Esophagus squamous epithelium (tissue), 5 donors: ENCODE measurements at places on chromosomes 3 and 15.

DNA sequence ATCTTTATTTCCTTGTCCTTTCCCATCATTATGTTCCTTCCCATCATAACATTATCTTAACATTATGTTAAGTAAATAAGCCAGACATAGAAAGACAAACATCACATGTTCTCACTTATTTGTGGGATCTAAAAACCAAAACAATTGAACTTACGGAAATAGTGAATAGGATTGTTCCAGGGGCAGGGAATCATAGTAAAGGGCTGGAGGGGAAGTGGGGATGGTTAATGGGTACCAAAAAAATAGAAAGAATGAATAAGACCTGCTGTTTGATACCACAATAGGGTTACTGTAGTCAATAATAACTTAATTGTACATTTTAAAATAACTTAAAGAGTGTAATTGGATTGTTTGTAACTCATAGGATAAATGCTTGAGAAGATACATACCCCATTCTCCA, 36.7 kb upstream of the MBNL1 start:
- no peak for DNase-seq

- no peak for DNase-seq
Observed at GRCh38 chr15:79093352-79093935, 2.9 kb upstream of the RASGRF1 start.

DNA sequence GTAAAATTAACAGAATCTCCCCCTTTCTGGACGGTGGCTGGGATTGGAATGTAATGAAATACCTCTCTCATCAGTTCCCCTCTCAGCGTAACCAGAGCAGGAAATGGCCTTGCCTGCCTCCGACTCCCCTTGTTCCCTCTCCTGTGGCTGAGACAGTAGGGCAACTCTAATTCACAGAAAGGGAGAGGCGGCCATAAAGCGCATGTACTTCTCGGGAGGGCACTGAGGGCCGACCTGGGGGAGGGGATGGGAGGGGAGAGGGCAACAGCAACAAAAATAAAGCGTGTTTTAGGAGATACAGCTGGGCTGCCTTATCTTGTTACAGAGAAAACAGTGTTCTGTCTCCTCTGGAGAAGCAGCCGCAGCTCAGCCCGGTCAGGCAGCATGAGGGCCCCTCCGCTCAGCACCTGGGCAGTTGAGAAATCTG, 783.3 kb upstream of the ARRDC4 start:
- DNase-seq: no peak

GRCh38 chr15:85128621-85129020, 147.0 kb downstream of the PDE8A start:
- DNase-seq: no peak

- no peak for DNase-seq
Observed at GRCh38 chr3:134651347-134652041, 672 bp upstream of the KY start.

DNA sequence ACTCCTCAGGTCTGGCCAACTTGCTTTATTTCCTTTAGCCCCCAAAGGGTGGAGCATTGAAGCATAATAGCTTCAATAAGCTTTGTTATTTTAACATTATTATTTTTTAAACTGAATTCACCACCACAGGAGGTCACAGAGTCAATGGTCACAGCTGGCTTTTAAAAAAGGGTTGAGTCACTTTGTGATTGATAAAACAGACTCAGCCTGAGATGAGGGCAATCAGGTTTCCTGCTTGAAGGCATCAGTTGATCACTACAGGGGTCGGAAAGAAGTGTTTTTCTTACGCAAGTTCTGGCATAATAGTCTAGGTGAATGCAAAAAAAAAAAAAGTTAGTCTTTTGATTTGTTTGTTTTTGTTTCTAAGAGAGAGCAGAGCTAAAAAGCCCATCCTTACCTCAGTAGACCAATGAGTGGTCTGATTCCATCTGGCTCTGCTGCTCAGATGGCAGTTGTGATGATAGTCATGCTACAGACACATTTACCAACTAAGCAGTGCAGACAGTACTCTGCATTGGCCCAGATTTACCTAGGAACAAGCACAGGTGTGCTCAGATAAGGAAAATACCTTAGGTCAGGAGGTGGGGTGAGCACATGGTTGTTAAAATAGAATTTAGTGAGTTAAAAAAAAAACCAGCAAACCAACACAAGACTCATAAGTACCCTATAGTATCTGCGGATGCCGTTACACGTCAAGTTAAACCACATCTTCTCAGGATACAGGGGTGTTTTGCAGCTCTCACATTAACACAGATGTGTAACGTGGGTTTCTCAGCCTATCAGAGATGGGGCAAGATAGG, 22.6 kb downstream of the ZNF80 start:
- DNase-seq: no peak

DNA sequence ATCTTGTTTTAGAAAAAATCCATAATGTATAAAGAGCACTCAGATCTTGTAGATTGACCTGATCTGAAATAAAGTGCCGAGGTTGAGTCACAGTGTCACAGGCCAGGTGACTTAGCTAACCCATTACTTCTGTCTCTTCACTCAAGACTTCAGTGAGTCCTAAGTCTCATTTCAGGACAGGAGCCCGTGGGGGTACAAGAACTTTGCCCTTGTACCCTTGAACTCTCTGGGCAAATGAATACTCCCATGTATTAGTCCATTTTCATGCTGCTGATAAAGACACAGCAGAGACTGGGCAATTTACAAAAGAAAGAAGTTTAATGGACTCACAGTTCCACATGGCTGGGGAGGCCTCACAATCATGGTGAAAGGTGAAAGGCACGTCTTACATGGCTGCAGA, 160.2 kb downstream of the ZPLD1 start:
- no peak for DNase-seq

DNA sequence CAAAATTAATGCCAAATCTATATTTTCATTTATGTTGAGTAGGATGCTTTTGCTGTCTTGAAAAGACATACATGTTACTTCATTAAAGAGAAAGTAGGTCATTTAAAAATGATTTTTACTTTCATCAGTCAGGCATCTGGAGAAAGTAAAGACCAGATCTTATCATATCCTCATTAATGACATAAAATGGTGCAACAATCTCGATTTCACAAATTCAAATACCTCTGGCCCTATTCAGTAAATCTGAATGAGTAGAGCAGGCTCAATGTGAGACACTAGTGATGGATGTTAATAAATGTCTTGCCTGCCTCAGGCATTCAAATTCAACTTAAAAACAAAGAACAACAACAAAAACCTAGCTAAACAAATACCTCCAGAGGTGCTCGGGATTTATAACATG, 714.1 kb downstream of the NAALADL2 start:
- no peak for DNase-seq

GRCh38 chr3:182979103-182979673, 1.1 kb downstream of the DCUN1D1 start:
- no peak for DNase-seq

- no peak for DNase-seq
Observed at GRCh38 chr3:69342074-69342473, 43.8 kb downstream of the FRMD4B start.

GRCh38 chr3:39753391-39753790, 56.0 kb upstream of the MYRIP start:
- DNase-seq: no peak

- no peak for DNase-seq
Observed at GRCh38 chr15:36737430-36737891, 158.0 kb downstream of the CDIN1 start.

GRCh38 chr3:138203938-138204337, 16.8 kb downstream of the ARMC8 start:
- DNase-seq: no peak

DNA sequence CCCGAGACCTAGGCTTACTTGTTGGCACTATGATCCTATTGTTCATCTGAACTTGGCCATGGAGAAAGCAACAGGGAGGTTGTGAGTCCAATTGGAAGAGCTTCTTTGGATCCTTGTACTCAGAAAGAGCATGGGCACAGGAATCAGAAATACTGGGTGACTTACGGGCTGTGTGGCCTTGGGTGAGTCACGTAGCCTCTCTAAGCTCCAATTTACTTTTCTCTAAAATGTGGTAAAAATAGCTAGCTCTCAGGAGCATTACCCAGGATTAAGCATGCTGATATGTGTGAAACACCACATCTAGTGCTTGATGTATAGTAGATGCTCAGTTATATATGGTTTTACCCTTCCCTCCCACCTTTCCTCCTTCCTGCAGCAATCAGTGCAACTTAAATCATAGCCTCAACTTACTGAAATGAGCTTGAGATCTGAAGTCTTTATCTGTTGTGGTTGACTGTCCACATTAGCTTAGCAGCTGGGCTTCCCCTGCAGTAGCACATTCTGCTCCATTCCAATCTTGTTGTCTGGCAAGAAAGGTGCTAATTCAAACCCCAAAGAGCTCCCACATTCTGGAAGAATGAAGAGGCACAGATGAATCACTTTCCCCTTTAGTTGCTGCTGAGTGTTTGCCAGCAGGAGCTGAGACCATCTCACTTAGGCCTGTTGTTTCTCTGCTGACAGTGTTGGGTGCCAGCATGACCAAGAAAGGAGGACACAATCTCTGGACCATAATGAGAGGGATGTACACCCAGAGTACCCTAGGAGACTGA, 299.1 kb upstream of the TRIM42 start:
- DNase-seq: no peak

GRCh38 chr3:148128136-148128535, 569.6 kb upstream of the AGTR1 start:
- DNase-seq: no peak

GRCh38 chr15:72836676-72837330, 53.2 kb upstream of the ADPGK start:
- DNase-seq: no peak

GRCh38 chr3:168030577-168030976, 65.1 kb downstream of the GOLIM4 start:
- no peak for DNase-seq
